Right lung (tissue), 10 donors: ENCODE measurements at places on chromosomes 5 and 9. TPM values are rescaled to one million over a fixed set of nuclear protein-coding genes. Genes with fewer than 3 reads are reported as not detected.

The UNC5A gene
- 0.78 TPM for polyA plus RNA-seq

- DNase-seq: no peak
Observed at GRCh38 chr5:135233477-135233876, 165.6 kb downstream of the MACROH2A1 start.

The FAM163B gene
- polyA plus RNA-seq: 1.3 TPM

GRCh38 chr5:2909035-2909434 is 157.6 kb upstream of the IRX2 start:
- DNase-seq: no peak

DNA sequence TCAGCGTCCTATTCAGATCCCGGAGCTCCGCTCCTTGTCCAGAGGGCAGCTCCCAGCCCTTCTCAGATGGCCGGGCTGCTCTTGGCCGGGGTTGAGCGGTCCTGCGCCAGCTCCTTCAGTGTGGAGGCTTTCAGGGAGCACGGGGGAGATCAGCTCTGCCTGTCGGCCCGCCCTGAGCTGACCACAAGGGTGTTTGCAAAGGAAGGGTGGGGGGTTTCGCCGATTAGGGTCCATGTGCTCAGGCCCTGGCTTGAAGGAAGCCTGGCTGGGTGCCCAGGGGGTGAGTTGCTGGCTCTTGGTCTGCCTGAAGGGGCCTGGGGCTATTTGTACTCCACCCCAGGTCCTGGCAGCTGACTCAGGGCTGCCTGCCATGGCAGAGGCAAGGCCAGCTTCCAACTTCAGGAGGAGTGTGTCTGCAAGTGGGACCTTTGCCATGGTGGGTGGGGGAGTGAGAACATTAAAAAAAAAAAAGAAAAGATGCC is 250.1 kb upstream of the KLF4 start:
- peak; percentile 55 for DNase-seq

DNA sequence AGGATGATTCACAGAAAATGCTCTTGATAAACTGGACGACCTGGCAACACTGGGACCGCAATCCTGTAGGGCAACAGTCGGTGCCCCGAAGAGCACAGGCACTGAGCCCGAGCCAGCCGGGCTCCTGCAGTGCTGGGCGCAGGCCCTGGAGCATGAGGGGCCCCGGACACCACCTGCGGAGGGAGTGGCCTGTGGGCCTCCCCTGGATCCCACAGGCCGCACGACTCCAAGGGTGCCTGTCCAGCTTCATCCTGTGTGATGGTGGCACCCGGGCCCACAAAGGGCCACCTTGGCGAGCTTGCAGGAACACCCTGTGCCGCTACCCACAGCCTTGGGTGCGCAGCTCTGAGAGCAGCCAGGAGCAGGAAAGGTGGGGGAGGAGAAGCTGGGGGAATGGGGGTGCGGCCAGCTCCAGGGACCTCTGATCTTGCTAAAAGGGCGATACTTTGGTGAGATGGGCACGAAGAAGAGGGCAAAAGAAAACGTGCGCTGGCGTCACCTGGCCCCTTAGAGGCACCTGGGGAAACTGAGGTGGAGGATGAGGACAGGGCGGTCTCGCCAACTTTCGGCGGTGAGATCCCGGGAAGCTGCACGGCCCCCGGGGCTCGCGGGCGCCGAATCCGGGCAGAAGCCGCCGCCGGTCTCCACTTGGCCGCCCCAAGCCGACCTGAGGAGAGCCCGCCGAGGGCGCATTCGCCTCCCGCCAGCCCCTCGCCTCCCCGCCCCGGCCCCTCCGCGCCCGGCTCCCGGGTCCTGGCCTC is 722 bp downstream of the TBC1D9B start:
- peak; percentile 10 for DNase-seq

- no peak for DNase-seq
Observed at GRCh38 chr9:94875300-94876020, 149.0 kb downstream of the AOPEP start.

DNA sequence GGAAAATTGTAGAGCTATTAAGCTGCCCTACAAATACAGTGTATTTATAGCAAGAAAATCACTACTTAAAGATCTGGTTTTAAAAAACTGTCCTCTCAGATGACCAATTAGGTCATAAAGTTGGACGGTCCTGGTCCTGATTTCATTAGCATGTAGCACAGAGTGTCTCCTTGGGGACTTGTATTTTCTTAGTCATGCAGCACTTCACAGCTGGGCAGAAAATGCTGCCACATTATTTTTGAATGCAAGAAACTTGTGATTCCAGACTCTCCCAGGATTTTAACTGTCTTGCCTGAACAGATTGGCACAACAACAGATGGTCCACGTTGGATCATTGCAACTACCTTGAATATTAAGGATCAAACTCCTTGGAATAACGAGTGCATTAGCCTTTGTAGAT is 348.1 kb upstream of the SGCD start:
- DNase-seq: no peak

DNA sequence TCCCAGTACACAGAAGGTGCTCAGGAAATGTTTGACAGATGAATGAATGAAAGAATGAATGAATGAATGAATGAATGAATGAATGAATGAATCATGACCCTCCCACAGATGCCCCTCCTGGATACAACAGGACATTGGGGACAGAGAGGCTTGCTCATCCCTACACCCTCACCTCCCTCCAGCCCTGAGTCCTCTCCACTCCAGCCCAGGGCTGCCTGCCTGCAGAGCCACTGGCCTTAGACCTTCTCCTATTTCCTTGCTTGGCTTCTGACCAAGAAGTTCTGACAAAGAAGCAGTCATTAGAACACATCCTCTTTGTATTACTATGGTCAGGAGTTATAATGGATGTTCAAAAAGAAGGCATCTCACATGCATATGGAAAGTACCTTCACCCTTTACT is 240.7 kb upstream of the DAPK1 start:
- no peak for DNase-seq

The ENC1 gene
- 233 TPM for polyA plus RNA-seq
